ENCODE measurements at places on chromosomes 6 and 20.

DNA sequence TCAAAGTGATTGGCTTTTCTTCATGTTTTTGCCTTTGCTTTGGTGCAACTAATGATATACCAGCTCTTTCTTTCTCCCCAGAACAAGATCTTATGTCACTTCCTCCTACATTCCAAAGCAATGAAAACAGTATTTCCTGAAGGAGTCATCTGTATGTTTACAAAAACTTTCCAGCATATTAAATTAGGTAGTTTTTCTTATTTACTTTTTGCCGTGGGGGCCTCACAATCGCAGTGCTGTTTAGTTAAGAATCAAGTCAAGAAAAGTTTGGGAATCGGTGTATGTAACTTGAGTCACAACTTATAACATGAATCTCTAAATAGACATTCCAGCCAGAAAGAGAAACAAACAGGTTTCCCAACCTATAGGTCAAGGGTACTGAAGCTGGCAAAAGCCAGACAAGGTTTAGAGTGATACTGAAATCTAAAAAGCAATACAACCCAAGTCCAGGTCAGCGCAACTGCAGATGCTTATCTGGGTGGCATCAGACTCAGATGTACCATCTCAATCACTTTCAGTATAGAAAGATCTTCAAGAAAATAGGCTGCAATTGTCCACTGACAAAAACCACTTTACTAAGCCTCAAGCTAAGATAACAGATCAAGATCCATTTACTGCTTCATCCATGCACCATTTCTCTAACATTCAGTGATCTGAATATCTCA, 63.6 kb downstream of the IPCEF1 start:
- DNase-seq = no peak

GRCh38 chr6:24330137-24330732, 27.6 kb downstream of the DCDC2 start:
- DNase-seq = no peak

DNA sequence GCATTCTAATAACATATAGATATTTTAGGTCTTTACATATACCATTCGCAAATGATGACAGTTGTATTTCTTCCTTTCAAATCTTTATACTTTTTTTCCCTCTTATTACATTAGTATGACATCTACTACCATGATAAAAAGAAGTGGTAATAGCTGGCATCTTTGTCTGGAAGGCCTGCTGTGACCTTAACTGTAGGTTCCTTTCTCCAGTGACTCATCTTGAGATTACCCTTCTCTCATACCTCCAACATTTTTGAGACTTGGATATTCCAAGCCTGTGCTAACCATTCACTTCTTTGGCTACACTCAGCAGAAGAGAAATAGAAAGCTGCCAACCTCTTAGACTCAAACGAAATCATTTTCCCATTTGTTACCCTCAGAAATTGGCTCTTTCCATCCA, 30.3 kb downstream of the ZKSCAN8 start:
- DNase-seq = no peak

- no peak for DNase-seq
Measured at GRCh38 chr6:124917769-124918168, 44.5 kb upstream of the RNF217 start.

DNA sequence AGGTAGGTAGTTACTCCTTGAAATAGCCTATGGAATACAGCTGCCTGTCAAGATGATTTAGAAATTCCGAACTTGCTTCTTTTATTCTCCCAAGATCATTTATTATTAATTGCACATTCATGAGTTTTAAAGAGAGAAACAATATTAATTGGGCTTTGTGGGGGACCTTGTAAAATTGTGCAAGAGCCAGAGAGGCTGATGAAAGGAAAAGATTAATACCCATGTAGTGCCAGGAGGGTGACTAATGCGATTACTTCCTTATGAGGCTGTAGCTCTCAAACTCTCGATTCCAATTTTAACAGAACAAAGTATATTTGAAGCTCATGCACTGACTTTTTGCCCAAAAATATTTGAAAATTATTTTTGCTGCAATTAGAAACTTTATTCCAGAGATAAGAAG, 423.8 kb upstream of the ID4 start:
- DNase-seq = no peak

- no peak for DNase-seq
Measured at GRCh38 chr6:169809386-169809785, 58.0 kb downstream of the ERMARD start.

GRCh38 chr20:53352727-53353440, 240.8 kb downstream of the ZNF217 start:
- DNase-seq = no peak

DNA sequence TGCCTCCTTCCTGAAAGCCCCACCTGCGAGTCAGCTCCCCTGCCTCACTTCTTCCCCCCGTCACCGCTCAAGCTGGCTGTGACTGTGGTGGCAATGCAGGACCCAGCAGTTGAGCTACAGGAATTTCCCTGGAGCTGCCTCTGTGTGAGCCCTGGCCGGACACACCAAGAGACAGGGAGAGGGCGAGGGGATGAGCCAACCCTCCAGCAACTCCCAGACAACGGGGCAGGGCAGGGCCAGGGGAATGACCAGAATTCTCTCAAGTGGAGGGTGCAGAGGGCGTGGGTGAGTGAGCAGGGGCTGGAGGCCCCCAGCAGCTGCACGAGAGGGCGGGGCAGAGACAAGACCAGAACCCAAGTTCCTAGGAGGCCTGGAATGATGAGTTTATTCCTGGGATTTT, 4.9 kb upstream of the ARFGAP1 start:
- no peak for DNase-seq

- peak; percentile 5 for DNase-seq
Measured at GRCh38 chr6:54717849-54718455, 128.6 kb upstream of the FAM83B start.

DNA sequence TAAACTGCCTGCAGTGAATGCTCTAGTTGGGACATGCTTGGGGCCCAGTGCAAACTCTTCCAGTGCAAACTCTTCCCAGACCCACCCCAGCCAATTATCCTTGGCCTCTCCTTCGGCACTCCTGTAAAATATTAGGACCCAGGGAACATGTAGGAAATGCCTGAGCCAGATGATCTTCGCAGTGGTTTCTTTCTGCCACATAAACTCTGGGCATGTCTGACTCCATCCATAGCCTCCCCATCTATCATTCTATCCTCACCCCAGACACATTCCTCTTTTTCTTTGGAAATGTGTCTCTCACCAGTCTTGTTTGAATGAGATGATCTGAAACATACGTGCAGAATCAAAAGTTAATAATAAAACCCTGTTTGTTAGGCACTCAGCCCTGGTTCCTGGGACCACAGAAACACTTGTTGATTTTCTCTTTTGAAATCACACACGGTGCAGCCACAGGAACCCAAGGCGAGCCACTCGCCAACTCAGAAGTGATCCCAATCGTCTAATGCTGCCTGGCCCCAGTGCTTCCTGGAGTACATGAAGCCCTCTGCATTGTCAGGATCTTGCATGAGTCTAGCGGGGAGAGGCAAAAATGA, 108.9 kb upstream of the CST7 start:
- no peak for DNase-seq

DNA sequence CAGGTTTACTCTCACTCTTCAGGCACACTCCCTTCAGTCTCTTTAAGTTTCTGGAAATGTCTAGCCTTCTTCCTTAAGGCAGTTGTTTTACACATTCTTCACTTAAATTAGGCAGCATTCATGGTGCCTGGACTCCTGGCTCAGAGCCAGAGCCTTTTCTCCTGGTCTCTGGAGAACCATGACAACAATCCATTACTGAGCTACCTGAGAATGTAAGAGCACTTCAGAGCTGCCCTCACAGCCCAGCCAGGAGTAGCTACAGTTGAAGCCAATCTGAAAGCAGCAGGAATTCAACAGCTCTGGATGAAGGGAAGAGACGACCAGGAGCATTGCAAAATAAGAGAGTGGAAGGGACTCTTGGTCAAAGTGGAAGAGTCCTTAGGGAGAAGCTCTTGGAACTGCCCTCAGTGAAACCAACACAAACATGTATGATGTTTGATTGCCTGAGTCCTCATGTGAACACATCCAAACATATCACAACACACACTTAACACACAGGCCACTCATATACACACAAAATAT, 416.8 kb upstream of the SPTLC3 start:
- DNase-seq = no peak

DNA sequence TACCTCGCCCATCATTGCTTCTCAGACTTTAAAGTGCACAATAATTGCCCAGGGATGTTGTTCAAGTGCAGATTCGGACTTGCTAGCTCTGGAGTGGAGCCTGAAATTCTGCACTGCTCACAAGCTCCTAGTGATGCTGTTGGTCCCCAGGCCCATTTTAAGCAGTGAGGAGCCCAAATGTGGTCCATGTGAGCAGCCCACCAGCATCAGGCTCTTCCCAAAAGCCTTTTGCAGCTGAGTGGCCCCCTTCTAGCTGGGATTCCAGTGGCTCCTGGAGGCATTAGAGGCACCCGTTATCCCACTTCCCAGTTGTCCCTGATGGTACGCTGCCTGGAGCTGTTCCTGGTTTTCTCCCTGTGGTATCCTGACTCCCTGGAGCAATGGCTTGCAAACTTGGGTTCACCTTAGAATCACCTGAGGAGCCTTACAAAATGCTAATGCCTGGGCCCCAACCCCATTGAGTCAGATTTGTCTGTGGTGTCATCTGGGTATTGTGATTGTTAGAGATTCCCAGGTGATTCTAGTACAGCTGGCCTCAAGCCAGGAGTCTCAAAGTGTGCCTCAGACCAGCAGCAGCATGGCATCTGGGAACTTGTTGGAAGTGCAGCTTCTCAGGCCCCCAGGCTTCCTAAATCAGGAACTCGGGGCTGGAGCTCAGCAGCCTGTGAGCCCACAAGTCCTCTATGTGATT, 186.9 kb upstream of the SLC24A3 start:
- no peak for DNase-seq

DNA sequence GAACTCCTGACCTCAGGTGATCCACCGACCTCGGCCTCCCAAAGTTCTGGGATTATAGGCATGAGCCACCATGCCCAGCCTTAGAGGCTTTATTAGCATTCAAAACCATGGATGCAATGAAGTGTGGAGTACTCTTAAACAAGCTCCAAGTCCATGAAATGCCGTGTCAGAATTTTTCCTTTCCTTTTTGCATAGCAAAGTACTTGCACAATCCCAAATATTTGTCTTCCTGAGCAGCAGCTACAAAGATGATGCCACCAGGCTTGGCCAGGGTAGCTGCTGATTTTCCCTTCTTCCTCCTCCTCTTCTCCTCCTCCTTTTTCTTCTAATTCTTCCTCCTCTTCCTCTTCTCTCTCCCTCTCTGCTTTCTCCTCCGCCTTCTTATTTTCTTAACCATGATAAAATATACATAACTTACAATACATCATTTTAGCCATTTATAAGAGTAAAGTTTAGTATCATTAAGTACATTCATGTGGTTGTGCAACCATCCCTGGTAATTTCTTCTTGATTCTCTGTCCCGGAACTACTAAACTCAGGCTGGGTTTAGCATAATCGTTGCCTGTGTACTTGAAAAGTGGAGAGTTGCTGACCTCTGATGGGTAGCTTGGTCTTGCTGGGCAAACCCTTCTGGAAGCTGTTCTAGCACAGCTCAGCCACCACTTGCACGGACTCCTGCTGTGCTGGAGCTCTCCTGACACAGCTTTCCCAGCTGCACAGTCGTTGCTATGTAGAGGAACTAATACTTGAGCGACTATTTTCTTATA, 20.3 kb downstream of the MUCL3 start:
- DNase-seq = no peak

DNA sequence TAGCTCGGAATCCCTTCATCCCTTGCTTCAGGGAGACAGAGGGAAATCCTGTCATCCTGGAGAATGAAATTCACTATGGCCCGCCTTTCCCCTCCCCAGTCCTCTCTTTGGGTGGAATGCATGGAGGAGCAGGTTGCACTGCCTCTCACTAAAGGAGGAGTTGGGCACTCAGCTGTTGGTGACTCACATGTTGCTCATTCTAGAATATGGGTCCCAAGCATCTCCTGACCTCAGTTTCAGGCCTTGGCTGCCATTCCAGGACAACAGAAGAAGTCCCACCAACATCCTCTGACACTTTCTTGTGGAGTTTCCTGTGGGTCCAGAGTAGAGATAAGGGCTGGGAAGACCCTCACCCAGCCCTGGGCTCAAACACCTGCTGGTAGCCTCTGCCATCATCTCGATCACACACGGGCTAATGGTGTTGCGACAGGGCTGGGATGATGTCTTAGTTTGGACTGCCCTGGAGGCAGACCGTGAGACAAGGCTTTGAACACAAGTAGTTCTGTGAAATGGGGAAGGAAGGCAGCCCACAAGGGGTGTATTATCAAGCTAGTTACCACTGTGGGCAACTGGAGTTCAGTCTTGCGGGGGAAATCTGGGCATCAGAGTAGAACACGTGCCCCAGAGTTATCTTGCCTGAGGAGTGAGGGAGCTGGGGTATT, 52.4 kb upstream of the RNF24 start:
- no peak for DNase-seq

DNA sequence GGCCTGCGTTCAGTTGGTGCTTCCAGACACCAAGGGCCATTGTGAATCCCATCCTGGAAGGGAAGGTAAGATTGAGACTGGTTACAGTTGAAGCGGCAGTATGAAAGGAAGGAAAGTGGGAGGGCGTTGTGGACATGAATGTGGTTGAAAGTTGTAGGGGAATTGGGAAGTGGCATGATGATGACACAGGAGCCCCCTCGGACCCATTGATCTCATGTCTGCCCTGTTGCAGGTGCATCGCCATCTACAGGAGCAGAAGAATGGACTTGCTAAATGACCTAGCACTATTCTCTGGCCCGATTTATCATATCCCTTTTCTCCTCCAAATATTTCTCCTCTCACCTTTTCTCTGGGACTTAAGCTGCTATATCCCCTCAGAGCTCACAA, 5.5 kb downstream of the HLA-DQA1 start:
- DNase-seq = no peak

DNA sequence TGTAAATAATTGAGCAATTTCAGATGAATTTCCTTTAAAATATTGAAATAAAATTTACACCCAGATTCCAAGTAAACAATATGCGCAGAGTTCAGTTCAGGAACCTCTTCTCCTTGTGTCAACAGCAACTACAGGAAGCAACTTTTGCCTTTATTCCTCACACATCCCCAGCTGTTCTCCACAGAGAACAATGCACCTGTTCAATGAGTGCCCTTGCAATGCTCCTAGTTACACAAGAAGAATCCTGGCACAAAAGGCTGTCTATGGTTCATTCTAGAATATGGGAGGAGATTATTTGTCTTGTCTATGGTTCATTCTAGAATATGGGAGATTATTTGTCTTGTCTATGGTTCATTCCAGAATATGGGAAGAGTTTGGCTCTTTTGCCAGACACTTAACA, 454.9 kb downstream of the BTBD3 start:
- DNase-seq = no peak

- DNase-seq = peak; percentile 24
Measured at GRCh38 chr6:79570129-79571029, 33.1 kb upstream of the LCA5 start.

DNA sequence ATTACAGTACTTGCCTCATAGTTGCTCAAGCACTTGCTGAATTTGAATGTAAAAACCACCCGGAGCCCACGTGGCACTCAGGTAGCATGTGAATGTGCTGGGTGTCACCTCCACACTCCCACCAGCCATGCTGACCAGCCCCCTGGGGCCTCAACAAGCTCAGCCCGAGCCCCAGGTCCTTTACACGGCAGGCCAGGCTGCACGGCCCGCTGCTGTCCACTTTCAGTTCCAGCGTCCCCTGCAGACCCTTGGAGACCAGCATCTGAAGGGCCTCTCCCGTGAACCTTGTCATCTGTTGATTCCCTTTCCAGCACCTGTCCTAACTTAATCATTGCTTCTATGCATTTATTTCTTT, 33.3 kb upstream of the ZBP1 start:
- DNase-seq = no peak

GRCh38 chr6:167684276-167685104, 142.2 kb upstream of the AFDN start:
- no peak for DNase-seq
